Activated CD4-positive, alpha-beta T cell treated with anti-CD3 and anti-CD28 coated beads, Interleukin-2, amount 10 ng/mL, durations not matched to agents 7 days and 5 days (primary cell): ENCODE measurements at places on chromosomes 2 and 18. TPM values are rescaled to one million over a fixed set of nuclear protein-coding genes. Genes with fewer than 3 reads are reported as not detected.

DNA sequence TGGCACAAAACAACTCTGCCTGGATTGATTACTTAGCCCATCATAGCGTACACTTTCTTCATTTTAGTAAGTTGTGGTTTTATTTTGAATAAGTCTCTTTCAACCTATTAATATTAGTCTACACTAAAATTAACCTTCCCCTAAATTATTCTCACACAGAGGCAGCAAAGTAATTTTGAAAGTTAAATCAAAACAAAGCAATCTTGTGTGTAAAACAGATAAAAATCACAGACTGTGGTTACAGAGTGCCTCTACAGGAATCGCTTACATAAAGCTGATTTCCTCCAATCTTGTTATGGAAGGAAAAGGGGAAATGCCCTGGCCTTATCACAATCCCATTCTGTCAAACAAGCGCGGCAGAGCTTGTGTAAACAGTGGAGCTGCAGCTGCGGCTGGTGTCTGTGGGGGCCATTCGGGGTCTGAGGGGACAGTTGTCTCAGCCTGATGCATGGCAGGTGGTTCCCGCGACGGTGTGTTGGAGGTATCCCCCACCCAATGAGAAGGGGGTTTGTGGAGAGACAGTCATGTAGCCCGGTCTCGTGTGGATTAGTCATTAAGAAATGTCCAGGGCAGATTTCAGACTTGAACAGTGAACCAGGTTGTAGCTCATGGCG lies 42.1 kb downstream of the BCL2L11 start:
- H3K36me3 ChIP-seq: peaks cover 19% of the 10 kb centered on the region
- DNase-seq: no peak
- peaks cover 2% of the 10 kb centered on the region for H3K27me3 ChIP-seq
- no peak overlapping the region for H3K4me3 ChIP-seq

GRCh38 chr18:68275616-68276015 lies 439.3 kb downstream of the TMX3 start:
- H3K27ac ChIP-seq: no peak overlapping the region
- H3K4me1 ChIP-seq: no peaks in the 10 kb centered on the region
- no peak for DNase-seq
- H3K4me3 ChIP-seq: no peak overlapping the region
- H3K36me3 ChIP-seq: no peaks in the 10 kb centered on the region

DNA sequence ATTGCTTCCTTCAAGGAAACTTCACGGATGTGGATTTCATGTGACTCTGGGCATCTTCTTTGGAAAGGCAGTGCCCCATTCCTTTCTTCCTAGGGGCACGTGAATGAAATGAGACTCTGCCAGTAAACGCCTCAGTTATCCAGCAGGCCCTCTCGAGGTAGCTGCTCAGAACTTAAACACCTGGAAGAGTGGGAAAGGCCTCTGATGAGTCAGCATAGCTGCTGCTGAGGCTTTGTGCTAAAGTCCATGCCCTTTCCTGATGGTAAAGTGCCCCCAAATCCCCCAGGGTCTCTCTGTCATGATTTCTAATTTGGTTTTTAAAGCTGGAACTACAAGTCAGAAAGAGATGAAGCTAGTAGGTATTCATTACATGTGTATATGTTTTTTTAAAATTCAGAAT lies 3.8 kb downstream of the SLC1A4 start:
- H3K4me3 ChIP-seq: peak overlapping the region; percentile 83
- peaks cover 45% of the 10 kb centered on the region for H3K36me3 ChIP-seq
- H3K27ac ChIP-seq: no peak overlapping the region
- DNase-seq: no peak
- peaks cover 58% of the 10 kb centered on the region for H3K4me1 ChIP-seq

- no peak overlapping the region for H3K4me3 ChIP-seq
- peaks cover 2% of the 10 kb centered on the region for H3K4me1 ChIP-seq
- H3K36me3 ChIP-seq: no peaks in the 10 kb centered on the region
Observed at GRCh38 chr2:176636401-176636800, 367.2 kb downstream of the MTX2 start.

DNA sequence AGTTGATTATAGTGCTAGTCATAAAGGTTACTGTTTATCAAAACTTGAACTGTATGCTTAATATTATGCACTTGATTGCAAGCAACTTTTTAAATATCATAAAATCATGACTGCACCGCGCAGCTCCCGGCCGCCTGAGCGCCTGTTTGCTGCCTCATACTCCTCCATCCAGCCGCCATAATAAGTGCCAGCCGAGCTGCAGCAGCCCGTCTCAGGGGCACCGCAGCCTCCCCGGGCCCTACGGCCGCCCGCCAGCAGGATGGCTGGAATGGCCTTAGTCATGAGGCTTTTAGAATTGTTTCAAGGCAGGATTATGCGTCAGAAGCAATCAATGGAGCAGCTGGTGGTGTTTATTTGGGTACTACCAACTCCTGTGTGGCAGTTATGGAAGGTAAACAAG lies 337.2 kb downstream of the PAX3 start:
- H3K4me1 ChIP-seq: no peaks in the 10 kb centered on the region
- no peaks in the 10 kb centered on the region for H3K27me3 ChIP-seq
- no peaks in the 10 kb centered on the region for H3K36me3 ChIP-seq
- H3K27ac ChIP-seq: no peak overlapping the region
- no peak overlapping the region for H3K4me3 ChIP-seq
- DNase-seq: no peak

DNA sequence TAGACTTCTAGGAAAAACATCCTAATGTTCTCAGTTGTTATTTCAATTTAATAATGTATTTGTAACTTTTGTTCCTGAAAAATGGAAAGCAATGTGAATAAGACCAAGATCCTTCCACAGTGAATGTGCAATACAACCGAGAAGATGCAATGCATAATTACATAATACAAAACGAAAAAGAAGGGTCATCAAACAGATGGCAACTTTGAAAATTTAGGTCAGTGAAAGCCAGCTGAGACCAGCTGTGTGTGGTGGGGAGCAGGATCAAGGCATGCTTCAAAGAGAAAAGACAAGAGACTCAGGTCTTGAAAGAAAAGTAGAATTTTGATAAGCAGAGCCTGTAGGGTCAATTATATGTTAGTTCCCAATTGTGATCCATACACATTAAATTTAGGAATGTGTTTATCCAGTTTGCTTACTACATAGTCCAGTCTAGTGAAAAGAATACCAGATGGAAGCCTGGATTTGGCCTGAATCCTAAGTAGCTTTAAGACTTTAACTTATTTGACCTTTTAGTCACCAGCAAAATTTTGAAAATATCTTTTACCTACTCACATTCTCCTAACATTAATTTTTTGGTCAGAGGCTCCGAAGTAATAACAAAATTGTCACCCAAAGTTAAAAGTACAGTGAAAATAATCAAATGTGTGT lies 93.7 kb downstream of the COBLL1 start:
- H3K4me1 ChIP-seq: no peaks in the 10 kb centered on the region
- no peak overlapping the region for H3K27ac ChIP-seq
- H3K36me3 ChIP-seq: no peaks in the 10 kb centered on the region
- H3K27me3 ChIP-seq: peaks cover 2% of the 10 kb centered on the region
- no peak overlapping the region for H3K4me3 ChIP-seq

DNA sequence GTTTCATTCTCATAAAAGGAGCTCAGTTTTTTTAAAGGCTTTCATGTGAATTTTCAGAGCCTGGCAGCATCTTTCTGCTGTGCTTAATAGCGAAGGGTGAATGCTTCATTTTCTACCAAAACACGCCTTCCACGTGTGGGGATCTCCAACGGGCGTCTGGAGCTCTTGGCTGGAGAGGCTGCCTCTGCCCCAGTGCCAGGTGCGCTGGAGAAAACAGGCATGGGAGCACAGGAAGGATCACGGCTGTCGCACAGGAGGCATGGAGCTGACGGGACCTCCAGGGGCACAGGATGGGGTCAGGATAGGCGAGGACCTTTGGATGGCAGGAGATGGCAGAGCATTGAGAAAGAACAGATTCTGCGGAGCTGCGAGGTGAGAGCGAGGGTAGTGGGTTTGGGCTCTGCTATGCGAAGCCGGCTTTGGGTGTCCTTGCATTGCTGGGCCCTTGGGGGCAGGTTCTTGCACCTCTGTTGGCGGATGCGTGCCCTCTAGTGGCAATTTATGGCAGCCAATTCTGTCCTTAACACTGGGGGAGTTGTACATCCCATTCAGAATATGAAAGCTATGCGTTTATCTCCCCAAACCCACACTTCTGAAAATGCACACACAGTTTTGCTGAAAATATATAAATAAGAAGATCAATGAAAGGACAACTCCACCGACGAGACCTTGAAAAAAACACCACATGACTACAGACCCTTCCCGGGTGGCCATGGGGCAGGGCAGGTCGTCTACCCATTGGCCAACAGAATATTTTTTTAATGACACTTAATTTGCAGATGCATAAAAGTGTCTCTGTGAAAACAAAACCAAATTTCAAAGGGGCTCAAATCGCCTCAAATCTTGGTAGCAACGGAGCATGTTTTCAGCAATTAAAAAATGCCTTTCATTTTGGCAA lies 90.4 kb upstream of the SLC35G4 start:
- H3K27ac ChIP-seq: no peak overlapping the region
- H3K4me3 ChIP-seq: no peak overlapping the region
- peak; percentile 65 for DNase-seq

DNA sequence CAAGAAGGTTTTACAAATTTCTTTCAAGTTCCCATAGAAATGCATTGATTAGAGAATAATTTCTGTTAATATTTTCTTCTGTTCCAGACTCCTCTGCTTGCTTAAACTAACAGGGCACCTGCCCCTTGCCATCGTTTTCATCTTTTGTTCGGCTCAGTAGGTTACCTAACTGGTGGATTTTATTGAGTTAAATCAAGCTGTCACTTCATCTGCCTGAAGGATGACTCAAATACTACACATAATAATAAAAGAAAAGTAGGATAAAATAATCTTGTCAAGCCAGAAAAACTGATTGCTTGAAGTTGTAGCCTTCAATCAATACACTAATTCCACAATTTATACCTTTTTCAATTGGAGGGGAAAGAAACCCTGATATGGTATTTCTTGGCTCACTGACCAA lies 234.0 kb downstream of the NR4A2 start:
- no peak overlapping the region for H3K4me3 ChIP-seq
- H3K27me3 ChIP-seq: no peaks in the 10 kb centered on the region
- H3K27ac ChIP-seq: no peak overlapping the region
- H3K4me1 ChIP-seq: no peaks in the 10 kb centered on the region

DNA sequence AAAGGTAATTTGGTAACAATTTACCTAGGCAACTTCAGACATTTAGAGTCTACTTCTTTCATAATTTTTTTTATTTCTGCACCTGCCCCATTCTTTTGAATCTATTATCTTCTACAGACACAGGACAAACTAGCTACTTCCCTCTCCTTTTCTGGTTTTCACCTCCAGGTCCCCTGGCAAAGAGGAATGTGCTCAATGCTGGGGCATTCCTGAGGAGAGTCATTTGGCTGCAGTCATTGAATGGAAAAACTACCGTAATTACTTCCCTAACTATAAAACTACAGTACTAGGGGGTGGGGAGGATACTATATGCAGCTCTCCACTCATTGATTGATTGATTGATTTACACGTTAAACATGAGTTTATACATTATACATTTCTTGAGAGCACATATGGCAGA lies 11.2 kb upstream of the ARHGAP28 start:
- no peaks in the 10 kb centered on the region for H3K27me3 ChIP-seq
- no peak for DNase-seq
- H3K36me3 ChIP-seq: no peaks in the 10 kb centered on the region
- no peak overlapping the region for H3K4me3 ChIP-seq
- H3K4me1 ChIP-seq: no peaks in the 10 kb centered on the region

DNA sequence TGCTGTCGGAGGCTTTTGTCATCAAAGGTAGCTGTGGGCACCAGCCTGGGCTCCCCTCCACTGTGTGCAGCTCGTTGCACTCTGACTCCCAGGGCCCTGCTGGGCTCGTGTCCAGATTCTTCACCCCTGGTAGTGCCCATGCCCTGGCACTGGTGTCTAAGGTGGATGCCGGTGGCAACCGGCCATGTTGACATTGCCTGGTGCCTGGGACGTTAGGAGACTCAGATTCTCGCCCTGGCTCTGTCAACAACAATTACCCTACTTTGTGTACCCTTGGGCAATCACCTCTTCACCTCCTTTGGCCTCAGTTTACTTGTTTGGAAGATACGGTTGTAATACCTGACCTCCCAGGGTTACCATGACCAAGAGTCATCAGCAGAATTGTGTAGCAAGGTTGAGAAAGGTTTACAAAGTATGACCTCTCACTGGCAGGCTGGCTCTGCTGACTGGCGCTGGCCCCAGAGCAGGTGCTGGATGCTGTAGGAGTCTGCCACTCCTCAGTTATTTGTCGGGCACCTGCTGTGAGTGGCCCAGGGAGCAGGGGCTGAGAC lies 41.5 kb upstream of the MCFD2 start:
- no peak for DNase-seq
- H3K27me3 ChIP-seq: no peaks in the 10 kb centered on the region
- no peaks in the 10 kb centered on the region for H3K4me1 ChIP-seq
- peaks cover 58% of the 10 kb centered on the region for H3K36me3 ChIP-seq
- no peak overlapping the region for H3K4me3 ChIP-seq
- no peak overlapping the region for H3K27ac ChIP-seq

DNA sequence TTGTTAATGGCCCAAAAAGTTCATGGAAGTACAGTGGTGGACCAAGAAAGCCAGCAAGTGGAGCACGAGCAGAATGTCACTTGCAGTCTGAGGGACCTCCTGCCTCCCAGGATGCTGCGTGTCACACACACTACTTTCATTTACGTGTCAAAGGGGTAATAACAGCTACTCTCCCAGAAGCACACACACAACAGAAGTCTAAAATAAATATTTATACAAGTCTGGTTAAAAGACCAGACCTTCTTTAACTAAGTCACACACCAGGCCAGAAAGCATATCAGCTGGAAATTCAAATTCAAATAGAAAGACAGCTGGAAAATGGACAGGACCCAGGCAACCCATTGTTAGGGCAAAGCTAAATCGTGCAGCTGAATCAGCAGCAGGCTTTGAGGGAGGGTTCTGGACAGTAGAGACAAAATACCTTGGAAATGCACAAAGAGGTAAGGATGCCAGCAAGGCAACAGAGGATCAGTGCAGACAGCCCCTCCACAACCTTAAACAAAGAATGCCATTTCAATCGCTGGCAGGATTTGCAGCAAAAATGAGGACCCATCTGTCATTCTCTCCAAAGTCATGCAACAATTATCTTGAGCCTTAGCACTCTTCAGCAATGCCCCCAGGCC lies 160.5 kb downstream of the TMEM163 start:
- no peaks in the 10 kb centered on the region for H3K4me1 ChIP-seq
- no peak overlapping the region for H3K4me3 ChIP-seq
- no peak for DNase-seq
- no peaks in the 10 kb centered on the region for H3K36me3 ChIP-seq
- peaks cover 7% of the 10 kb centered on the region for H3K27me3 ChIP-seq
- H3K27ac ChIP-seq: no peak overlapping the region

DNA sequence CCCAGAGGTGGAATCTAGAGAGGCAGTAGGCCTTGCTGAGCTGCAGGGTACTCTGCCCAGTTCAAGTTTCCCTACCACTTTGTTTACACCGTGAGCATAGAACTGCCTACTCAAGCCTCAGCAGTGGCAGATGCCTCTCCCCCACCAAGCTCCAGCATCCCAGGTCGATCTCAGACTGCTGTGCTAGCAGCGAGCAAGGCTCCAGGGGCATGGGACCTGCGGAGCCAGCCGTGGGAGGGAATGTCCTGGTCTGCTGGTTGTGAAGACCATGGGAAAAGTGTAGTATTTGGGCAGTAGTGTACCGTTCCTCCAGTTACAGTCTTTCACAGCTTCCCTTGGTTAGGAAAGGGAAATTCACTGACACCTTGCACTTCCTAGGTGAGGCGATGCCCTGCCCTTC lies 50.6 kb upstream of the FSIP2 start:
- DNase-seq: no peak
- no peaks in the 10 kb centered on the region for H3K4me1 ChIP-seq
- no peak overlapping the region for H3K27ac ChIP-seq
- H3K4me3 ChIP-seq: no peak overlapping the region

- peaks cover 5% of the 10 kb centered on the region for H3K4me1 ChIP-seq
- H3K27me3 ChIP-seq: no peaks in the 10 kb centered on the region
- DNase-seq: no peak
- H3K36me3 ChIP-seq: no peaks in the 10 kb centered on the region
Observed at GRCh38 chr2:4670331-4670730, 967.0 kb downstream of the DCDC2C start.

Gene PLGLB1
- total RNA-seq: 4.7 TPM

Gene ZNF396
- total RNA-seq: 0.77 TPM

Gene SLC16A14
- 0.08 TPM for total RNA-seq
